ENCODE measurements at places on chromosomes 12 and 14.

- DNase-seq, result no peak
Observed at GRCh38 chr14:95322651-95323050, 2.9 kb upstream of the CLMN start.

- DNase-seq, result peak; percentile 98
Observed at GRCh38 chr14:98984719-98985041, 287.3 kb downstream of the BCL11B start.

GRCh38 chr12:26701604-26702215 lies 131.3 kb downstream of the ITPR2 start:
- no peak for DNase-seq

GRCh38 chr12:32303174-32303549 lies 96.2 kb upstream of the FGD4 start:
- DNase-seq, result no peak

GRCh38 chr12:25553098-25553497 lies at the start of gene LMNTD1:
Gene LMNTD1, minus strand, starts transcription at chr12:25553283. Its CDS starts 324 bp downstream, at chr12:25552959.
- DNase-seq, result no peak

DNA sequence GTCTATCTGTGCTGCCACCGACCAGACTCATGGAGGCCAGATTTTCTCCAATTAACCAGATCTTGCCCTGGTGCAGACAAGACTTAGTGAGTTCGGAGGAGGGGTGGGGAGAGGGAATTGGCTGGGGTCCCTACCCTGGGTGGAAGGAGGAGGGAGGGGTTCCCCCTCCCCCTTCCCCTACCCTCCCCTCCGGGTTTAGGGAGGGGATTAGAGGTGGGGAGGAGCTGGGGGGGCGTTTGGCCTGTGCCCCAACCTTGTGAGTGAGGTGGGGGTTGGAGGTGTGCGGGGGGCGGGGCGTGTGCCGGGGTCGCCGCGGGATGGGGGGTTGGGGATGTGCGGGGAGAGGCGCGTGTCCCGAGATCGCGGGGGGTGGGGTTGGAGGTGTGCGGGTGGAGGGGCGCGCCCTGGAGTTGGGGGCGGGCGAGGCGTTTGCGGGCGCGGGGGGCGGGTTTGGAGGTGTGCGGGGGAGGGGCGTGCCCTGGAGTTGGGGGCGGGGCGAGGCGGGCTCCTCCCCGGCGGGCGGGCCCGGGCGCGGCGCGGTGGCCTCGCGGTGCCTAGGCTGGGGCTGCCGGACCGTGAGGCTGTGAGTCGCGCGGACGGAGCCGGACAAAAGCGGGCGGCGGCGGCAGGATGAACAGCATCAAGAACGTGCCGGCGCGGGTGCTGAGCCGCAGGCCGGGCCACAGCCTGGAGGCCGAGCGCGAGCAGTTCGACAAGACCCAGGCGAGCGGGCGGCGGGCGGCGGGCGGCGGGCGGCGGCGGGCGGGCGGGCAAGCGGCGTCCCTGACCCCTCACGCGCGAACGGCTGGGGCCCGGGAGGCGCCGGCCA lies at the start of gene HIP1R:
HIP1R (plus strand) TSS at position 537 of the 829 bp plus-strand sequence; CDS start at position 631, 94 bp downstream.
- peak; percentile 39 for DNase-seq

GRCh38 chr12:74490390-74491064 lies 47.1 kb upstream of the ATXN7L3B start:
- DNase-seq, result no peak

DNA sequence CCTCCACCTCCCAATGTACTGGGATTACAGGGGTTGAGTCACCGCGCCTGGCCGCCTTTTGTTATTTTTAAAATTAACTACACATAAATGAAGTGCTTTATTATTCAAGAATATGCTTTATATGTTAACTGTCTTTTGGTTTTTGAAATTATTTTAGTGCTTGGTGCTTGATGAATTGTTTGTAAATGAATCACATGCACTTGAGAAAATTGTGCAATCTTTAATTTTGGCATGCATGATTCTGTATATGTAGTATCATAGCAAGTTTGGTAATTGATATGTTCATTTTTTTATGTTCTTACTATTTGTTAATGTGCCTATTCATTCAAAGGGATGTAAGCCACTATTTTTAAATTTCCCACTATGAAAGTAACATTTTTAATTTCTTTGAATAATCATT lies 440.9 kb downstream of the NAV3 start:
- no peak for DNase-seq

- no peak for DNase-seq
Observed at GRCh38 chr12:28780096-28780495, 369.0 kb upstream of the FAR2 start.
